Gastrocnemius medialis (tissue), 4 donors: ENCODE measurements at places on chromosomes 16 and 17. TPM values are rescaled to one million over a fixed set of nuclear protein-coding genes. Genes with fewer than 3 reads are reported as not detected.

The CRHR1 gene
- not detected for total RNA-seq

The EVI2B gene
- 1.2 TPM for total RNA-seq

The ITGAE gene
- total RNA-seq, result 25.0 TPM

The USP43 gene
- not detected for total RNA-seq

The ANKFN1 gene
- total RNA-seq, result 0.27 TPM

The TAT gene
- 3.7 TPM for total RNA-seq

GRCh38 chr17:68432086-68432864 is 25.0 kb downstream of the WIPI1 start:
- no peaks in the 10 kb centered on the region for H3K27me3 ChIP-seq
- no peaks in the 10 kb centered on the region for H3K36me3 ChIP-seq
- no peak for DNase-seq
- H3K27ac ChIP-seq, result peak overlapping the region; percentile 92
- peaks cover 25% of the 10 kb centered on the region for H3K4me1 ChIP-seq
- no peak overlapping the region for H3K4me3 ChIP-seq

DNA sequence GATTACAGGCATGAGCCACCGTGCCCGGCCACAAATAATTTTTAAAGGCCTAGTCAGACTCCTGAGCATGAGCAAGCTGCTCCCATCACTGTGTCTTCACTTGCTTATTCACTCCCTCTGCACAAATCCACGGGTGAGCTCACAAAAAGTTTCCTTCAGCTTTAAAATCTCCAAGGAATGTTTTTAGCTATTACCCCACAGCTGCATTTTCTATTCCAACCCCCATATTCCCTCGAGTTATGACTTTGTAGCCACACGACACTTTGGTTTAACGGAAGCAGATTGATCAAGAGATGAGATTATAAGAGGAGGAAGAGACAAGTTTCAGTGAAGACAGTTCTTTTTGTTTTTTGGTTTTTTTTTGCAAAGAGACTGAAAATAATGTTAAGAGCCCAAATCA is 49.1 kb upstream of the SLC25A19 start:
- peaks cover 39% of the 10 kb centered on the region for H3K4me1 ChIP-seq
- DNase-seq, result no peak
- no peaks in the 10 kb centered on the region for H3K36me3 ChIP-seq
- H3K27ac ChIP-seq, result peak overlapping the region; percentile 25
- no peak overlapping the region for H3K4me3 ChIP-seq

- H3K36me3 ChIP-seq, result no peaks in the 10 kb centered on the region
- H3K27ac ChIP-seq, result peak overlapping the region; percentile 76
- H3K4me3 ChIP-seq, result no peak overlapping the region
- peaks cover 95% of the 10 kb centered on the region for H3K4me1 ChIP-seq
- no peaks in the 10 kb centered on the region for H3K27me3 ChIP-seq
Measured at GRCh38 chr16:24989494-24989893, 25.7 kb downstream of the ARHGAP17 start.

DNA sequence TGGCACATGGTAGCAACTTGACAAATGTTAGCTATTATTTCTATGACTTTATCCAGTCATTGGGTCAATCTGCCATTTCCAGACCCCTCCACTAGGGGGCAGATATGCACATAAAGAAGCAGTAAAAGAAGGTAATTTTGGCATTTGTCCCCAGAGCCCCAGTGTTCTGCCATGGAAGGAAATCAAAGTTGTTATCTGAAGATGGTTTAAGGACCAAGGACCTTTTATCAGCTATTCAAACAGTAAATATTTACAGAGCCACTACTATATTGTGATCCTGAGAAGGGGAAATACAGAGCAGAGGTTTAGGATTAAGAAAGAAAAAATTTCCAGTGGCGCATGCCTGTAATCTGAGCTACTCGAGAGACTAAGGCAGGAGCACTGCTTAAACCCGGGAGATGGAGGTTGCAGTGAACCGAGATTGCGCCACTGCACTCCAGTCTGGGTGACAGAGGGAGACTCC is 20.0 kb downstream of the TRAF4 start:
- H3K4me3 ChIP-seq, result no peak overlapping the region
- peak overlapping the region; percentile 40 for H3K27ac ChIP-seq
- peak; percentile 55 for DNase-seq
- H3K27me3 ChIP-seq, result no peaks in the 10 kb centered on the region
- H3K36me3 ChIP-seq, result no peaks in the 10 kb centered on the region

- no peaks in the 10 kb centered on the region for H3K4me1 ChIP-seq
- H3K27ac ChIP-seq, result no peak overlapping the region
- DNase-seq, result no peak
- H3K27me3 ChIP-seq, result no peaks in the 10 kb centered on the region
- no peaks in the 10 kb centered on the region for H3K36me3 ChIP-seq
- H3K4me3 ChIP-seq, result no peak overlapping the region
Measured at GRCh38 chr17:29495011-29495410, 71.8 kb downstream of the ABHD15 start.
